ENCODE measurements at places on chromosomes 5 and 9.
A peak's percentile ranks its signal among the peaks of the same experiment; 100 is the strongest.

DNA sequence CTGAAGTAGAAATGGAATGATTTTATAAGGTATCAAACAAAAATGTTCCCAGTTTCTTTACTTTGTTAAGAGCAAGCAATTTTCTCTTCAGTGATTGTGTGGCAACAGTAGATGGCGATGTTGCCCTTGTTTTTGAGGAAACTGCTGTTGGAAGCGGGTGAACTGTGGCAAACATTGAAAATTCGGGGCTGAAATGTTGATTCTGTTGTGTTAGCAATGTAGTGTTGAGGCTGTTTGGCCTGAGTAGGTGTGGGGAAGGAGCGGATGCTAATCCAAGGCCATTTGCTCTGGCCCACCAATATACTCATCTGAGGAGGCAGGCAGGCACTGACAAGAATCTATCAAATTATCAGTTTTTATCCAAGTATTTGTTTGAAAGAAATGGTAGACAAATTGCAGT lies 129.8 kb downstream of the SLC12A2 start:
- peak; percentile 62 for DNase-seq

GRCh38 chr5:26700759-26701384 lies 337.5 kb downstream of the CDH9 start:
- DNase-seq: peak; percentile 66

- peak; percentile 78 for DNase-seq
Measured at GRCh38 chr5:31328040-31328733, 134.7 kb downstream of the CDH6 start.

- no peak for DNase-seq
Measured at GRCh38 chr5:35900972-35901695, 37.3 kb downstream of the CAPSL start.

GRCh38 chr9:133661846-133662540 lies 25.8 kb downstream of the DBH start:
- peak; percentile 45 for DNase-seq

DNA sequence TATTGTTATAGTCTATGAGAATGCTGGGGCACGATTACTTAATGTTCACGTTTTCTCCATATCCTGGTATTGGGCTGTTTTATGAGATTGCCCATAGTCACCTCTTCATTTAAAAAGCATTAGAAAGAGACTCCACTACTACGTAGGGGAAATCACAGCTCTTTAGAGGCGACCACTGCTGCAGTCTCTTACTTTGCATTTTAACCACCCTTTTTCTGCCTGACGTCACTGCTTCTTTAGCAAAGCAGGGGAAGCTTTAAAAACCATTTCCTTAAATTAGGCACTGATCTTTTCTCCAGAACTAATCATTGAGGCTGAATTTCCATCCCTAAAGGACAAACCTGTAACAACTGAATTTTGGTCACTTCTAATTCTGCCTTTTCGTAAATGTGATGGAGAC lies 38.9 kb downstream of the ZNF608 start:
- DNase-seq: no peak

DNA sequence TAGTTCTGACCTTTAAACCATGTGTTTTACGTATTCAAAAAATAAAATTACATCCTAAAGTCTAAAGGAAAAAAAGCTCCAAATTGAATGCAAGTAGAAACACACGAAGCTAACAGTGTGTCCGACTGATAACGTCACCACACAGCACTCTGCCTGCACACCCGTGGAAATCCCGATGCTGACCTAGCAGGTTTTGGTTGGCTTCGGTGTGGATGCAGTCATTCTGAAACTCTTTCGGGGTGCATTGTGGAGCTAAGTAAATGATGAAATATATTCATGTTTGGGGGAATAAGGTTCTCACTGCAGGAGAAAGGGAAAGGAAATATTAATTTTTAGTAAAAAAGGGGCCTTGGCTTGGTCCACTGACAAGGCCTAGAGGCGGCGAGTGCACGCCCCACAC lies 2.0 kb downstream of the RASGEF1C start:
- no peak for DNase-seq

DNA sequence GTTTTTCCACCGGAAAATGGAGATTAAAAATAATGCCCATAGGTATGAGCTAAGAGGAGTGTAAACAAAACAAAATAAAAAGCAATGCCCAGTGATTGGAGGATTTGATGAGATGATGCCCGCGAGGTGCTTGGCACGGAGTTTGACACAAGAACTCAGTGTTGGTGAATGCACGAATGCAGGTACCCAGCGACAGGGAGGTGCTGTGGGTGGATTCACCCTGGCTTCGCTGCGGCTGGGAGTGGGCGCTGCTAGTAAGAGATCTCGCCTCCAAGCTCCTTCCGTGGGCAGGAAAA lies 526 bp upstream of the STXBP1 start:
- no peak for DNase-seq

DNA sequence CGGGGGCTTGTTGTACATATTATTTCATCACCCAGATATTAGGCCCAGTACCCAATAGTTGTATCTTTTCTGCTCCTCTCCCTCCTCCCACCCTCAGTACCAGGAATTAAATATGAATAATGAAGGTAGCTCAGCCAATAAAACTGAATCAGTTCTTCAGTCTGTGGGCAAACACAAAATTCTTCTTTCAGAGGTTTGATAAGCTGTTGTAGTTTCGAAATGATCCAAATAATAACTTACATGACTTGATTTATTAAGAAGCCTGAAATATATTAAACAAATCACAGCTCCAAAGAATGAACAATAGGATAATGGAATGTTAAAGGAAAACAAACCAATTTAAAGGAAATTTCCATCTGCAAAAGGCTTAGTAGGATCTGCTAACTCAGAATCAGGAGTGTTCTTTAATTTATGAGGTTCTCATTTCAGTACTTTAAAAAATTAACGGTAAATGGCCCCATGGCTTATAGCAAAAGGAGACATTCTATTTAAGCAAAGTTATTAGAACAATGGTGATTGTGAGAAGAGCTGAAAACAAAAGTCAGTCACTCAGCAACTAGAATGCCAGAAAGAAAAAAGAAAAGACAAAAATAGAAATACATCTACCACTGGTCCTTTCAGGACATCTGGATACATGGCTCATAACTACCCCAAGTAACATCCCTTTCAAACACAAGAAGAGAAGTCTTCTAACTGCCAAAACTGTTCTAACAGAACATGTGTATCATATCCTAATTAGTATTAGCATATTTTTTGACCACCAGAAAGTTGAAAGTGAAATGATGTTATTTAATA lies 62.4 kb downstream of the NR3C1 start:
- DNase-seq: no peak

GRCh38 chr5:176769911-176770310 lies 40.4 kb upstream of the UNC5A start:
- DNase-seq: no peak

DNA sequence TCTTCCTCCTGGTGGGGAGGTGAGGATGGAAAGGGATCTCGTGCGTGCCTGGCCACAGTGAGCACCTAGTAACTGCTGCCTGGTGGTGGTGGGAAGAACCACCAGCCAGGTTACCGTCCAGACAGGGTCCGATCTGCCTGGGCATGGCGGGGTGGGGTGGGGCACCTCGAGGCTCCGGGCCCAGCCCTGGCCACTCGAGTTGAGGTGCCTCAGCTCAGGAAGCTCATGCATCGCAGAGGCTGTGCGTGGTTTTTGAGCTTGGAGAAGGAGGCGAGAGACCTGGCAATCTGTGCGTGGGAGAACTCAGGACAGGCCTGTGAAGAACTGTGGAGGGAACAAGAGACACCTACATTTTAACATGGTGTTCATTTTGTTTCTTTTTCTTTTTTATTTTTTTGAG lies 31.0 kb upstream of the FIBCD1 start:
- DNase-seq: no peak

GRCh38 chr9:134492721-134493460 lies 148.7 kb upstream of the COL5A1 start:
- DNase-seq: no peak

- no peak for DNase-seq
Measured at GRCh38 chr9:27179245-27179865, 70.3 kb downstream of the TEK start.

GRCh38 chr9:124436320-124436719 lies 13.9 kb upstream of the ADGRD2 start:
- no peak for DNase-seq

DNA sequence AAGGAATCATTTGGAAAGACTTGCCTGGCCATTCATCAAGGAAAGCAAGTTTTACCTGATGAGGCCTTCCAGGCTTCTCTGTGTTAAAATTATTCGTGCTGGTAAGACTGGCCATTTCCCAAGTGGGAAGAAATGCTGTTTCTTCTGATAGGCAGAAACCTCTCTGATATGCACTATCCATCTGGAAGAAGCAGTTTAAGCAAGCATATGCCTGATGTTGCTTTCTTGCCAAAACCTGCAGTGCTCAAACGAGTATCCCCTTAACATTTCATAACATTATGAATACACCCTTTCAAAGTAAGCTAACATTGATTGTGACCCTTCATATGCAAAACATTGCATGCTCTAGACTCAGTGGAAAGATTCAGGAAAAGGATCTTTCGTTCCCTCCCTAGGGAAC lies 36.0 kb upstream of the PRLR start:
- no peak for DNase-seq

DNA sequence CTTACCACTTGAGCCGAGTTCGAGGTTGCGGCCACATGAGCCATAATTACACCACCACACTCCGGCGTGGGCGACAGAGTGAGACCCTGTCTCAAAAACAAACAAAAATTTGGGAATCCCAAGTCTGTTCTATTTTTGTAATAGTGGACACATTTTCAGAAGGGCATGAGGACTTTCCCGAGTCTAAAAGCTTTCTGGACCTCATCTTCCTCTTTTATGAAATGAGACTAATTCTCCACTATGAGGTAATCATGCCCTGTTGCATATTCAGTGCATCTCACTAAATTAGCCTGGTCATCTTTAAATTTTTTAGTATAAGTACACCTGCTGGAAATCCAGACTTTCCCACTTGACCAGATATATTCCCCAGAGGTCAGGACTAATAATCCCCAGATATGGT lies 55.7 kb downstream of the GGTA1 start:
- no peak for DNase-seq

DNA sequence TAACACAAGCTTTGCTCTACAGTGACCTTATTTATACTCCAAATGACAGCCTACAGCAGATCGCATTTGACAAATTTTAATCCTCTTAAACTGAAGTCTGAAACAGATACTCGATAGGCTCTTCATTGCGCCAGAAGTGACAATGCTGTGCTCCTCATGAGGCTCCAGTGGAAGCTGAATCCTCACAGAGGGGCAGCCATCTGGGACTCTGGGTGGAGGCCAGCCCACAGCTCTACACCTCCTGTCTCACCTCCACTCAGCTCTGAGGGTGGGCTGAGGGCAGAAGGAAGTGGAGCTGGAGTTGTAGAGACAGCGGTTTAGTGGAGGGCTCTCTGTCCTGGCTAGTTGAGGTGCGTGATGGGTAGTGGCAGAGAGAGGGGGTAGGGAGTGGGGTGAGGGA lies 283.3 kb upstream of the ANKRD55 start:
- no peak for DNase-seq

DNA sequence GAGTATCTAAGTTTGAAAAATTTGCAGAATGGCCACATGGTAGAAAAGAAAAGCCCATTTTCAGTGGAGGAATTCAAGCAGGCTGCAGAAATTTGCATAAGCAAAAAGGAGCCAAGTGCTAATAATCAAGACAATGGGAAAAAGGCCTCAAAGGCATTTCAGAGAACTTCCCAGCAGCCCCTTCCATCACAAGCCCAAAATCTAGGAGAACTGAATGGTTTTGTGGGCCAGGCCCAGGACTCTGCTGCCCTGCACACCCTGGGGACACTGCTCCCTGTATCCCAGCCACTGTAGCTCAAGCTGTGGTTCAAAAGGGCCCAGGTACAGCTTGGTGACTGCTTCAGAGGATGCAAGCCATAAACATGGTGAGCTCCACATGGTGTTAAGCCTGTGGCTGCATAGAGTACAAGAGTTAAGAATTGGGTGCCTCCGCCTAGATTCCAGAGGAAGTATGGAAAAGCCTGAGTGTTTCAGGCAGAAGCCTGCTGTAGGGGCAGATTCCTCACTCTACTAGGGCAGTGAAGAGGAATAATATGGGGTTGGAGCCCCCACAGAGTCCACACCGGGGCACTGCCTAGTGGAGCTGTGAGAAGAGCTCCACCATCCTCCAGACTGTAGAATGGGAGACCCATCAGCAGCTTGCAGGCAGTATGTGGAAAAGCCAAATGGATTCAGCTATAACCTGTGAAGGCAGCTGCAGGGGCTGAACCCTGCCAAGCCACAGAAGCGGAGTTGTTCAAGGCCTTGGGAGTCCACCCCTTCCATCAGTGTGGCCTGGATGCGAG lies 720.7 kb upstream of the CTNND2 start:
- no peak for DNase-seq

DNA sequence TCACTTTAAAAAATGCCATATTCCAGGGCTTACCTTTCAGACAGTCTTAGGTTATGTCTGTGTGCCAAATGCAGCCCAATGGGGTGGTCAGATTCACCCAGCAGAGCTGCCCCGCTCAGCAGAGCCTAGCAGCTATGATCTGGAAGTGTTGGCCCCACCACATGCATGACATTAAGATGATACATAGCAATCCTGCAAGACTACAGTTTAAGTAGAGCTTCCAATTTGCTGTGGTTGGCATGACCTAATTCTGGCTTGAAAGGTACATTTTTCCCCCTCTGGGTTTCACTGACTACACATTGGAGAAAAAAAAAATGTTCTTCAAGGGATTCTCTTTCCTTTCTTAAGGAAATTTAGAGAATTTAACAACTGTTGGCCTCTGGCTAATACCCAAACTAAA lies 22.5 kb downstream of the MEF2C start:
- no peak for DNase-seq

DNA sequence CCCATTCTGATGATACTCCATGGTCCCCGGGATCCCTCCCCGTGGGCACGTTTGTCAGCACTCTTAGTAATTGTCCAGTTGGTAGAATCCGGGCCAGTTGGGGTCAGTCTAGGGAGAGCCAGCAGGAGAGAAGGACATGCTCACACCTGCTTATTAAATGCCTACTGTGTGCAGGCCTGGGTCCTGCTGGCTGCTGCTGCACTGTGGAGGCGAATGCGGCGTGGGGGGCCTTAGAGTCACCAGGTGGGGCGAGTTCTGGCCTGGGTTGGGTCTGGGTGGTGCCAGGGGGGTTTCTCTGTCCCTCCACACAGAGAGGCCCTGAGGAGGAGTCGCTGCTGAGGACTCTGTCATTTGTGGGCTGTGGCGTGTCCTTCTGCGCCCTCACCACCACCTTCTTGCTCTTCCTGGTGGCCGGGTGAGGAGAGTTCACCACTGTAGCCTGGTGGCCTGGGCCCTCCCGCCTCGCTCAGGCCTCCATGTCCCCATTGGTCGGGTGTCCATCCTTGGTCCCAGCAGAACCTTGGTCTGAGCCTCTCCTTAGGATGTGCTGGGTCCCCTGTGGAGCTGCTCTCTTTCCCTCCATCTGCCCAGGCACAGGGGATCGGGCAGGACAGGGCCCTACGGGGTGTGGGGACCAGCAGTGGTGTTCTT lies 17.3 kb downstream of the ADGRD2 start:
- DNase-seq: no peak

DNA sequence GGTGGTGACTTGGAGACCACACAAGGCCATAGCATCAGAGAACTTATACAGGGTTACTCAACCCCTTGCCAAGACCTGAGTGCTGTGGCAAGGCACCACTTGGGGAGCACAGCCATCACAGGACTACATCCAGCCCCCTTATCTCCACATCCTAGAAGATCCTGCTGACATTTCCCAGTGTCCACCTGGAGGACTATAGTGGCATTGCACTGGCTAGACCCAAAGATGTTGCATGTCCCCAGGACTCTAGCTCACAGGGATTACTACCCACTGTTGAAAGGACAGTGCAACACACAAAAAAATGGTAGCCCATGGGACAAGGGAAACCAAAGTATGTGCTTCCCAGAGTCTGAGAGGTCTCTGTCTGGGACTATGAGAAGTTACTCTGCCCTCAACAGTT lies 411.1 kb upstream of the NUDT12 start:
- no peak for DNase-seq

Measured in SK-N-DZ (cell line).